ENCODE measurements at places on chromosomes 4 and X.
A peak's percentile ranks its signal among the peaks of the same experiment; 100 is the strongest.

DNA sequence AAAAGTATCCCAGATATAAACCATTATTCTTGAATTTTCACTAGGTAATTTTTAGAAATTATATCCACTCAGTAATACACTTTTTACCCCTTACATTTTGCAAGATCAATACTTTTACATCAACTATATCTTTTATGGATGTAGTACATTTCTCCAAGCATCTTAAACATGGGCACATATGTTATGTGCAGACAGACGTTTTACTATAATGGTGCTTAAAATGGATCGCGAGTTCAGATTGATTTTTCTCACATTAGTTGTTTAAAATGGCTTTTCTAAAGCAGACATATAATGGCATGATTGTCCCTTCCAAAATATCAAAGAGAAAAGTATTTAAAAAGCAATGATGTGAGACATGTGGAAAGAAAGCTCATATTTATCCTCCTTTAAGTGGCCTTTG is 786.1 kb downstream of the PDHA2 start:
- DNase-seq: no peak

GRCh38 chrX:24098932-24099331 is 44.2 kb downstream of the EIF2S3 start:
- no peak for DNase-seq

DNA sequence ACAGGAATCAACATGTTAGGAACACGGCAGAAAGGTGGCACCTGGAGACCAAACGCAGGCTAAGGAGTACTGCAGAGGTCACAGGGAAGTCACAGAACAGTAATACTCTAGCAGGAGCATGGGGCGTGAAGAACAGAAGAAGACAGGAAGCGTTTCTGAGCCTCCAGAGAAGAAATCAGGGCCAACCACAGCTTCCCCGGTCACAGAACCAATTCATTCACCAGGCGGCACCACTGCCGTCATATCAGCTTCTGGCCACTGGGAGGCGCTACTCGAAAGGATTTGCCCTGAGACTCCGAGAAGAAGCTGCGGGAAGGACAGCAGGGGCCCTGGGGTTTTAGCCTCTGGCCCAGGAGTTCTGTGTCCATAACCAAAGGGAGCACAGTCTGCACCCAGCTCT is 78.0 kb upstream of the DRD5 start:
- DNase-seq: no peak

GRCh38 chr4:7852568-7853185 is 87.0 kb downstream of the AFAP1 start:
- no peak for DNase-seq

- peak; percentile 63 for DNase-seq
Measured at GRCh38 chr4:164731827-164732474, 22.0 kb upstream of the SMIM31 start.

DNA sequence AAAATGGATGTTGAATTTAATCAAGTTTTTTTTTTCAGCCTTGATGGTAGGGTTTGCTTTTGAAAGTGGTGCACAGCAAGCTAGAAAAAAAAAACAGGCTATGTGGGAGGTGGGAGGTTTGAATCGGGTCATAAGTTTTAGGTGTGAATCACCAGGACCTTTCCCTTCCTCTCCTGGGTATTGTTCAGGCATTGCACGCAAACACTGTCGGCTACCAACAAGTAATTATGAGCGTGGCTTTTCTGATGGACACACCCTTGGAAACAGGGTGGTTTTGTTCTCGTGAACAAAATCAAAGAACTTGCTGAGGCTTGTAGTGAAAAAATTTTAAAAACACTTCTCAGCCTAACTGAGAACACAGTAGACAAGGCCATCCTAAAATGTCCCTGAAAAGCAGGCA is 18.1 kb downstream of the PIR start:
- DNase-seq: no peak

DNA sequence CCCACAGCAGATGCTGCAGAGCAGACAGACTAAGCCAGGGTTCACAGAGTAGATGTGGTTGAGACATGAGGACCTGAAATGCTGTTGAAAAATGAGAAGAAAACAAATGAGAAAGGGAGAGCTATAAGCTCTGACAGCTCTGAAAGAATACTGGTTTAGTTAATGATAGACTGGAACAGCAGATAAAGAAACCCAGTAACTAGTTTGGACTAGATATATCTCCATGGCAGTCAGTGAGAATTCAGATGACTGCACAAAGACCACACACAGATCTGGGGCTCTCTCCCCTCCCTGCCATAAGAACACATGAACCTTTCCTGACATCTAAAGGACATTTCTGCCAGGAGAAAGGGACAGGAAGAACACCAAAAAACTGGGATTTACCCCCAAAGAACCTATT is 8.2 kb downstream of the NAA11 start:
- no peak for DNase-seq

GRCh38 chr4:14994242-14994641 is 8.0 kb upstream of the CPEB2 start:
- no peak for DNase-seq

DNA sequence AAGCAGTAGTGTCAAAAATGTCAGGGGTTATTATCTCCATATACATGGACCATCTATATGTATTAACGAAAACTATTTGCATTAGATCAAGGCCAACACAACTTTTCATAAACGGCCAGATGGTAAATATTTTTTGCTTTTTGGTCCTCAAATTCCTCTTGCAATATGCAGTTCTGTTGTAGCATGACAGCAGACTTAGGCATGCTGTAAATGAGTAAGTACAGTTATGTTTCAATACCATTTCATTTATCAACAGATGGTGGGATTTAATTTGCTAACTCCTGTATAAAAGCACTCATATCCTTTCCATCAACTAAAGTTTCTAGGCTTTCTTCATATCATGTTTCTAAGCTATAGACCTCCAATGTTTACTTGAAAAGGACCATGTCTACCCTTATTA is 208.1 kb downstream of the ANKRD50 start:
- no peak for DNase-seq

- no peak for DNase-seq
Measured at GRCh38 chr4:174340714-174341113, 57.0 kb downstream of the CEP44 start.
